ENCODE measurements at places on chromosomes 7 and 10. TPM values are rescaled to one million over a fixed set of nuclear protein-coding genes. Genes with fewer than 3 reads are reported as not detected.

Gene FAM25G
- total RNA-seq, result not detected

Gene TMEM236
- not detected for total RNA-seq

Gene GJD4
- total RNA-seq, result not detected

Gene SLIT1
- total RNA-seq, result under 0.01 TPM

Gene SPDYE2
- not detected for total RNA-seq

Gene EFCAB10
- total RNA-seq, result not detected

Gene NEUROD6
- total RNA-seq, result not detected

Gene ETV1
- 12.0 TPM for total RNA-seq

Gene ALKBH4
- 18.2 TPM for total RNA-seq

Gene PIK3AP1
- total RNA-seq, result not detected

Gene OPN4
- total RNA-seq, result not detected

Gene SPACDR
- total RNA-seq, result 2.7 TPM

Gene PRKG1
- total RNA-seq, result 8.2 TPM

Gene SFMBT2
- total RNA-seq, result 1.7 TPM

Gene PSD
- 0.67 TPM for total RNA-seq

Data from bronchus fibroblast of lung (primary cell).